IMR-90 (cell line): ENCODE measurements at places on chromosomes 12 and 14.
A peak's percentile ranks its signal among the peaks of the same experiment; 100 is the strongest.

GRCh38 chr12:30145684-30146032 lies 361.9 kb upstream of the TMTC1 start:
- no peak for DNase-seq

GRCh38 chr12:13350381-13350780 lies 153.9 kb downstream of the EMP1 start:
- DNase-seq, result no peak

DNA sequence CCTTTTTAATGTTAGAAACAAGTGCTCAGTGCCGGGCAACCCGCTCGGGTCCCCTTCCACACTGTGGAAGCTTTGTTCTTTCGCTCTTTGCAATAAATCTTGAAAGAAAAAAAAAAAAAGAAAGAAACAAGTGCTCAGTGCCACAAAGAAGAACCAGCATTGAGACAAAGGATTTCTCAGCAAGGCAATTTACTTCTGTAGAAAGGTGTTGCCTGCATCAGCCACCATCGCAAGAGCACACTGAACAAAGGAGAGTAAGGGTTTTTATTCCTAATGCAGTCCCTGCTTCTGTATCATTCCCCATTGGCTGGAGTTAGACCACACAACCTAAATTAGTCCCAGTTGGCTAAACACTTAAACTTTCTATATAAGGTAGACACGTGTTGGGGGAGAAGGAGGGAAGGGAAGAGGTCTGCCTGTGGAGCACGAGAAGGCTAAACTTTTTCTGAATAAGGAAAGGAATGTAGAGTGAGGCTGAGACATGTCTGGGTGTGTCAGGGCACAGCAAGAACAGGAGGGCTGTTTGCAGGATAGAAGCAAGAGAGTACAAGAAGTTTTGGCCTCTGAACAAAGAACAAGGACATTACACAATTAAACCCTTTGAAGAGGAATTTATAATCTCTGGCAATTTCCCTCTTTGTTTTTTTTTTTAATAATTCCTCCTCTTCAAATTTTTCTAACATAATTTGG lies 21.4 kb downstream of the KLRF2 start:
- DNase-seq, result no peak

GRCh38 chr14:72774894-72775620 lies 118.8 kb downstream of the DPF3 start:
- no peak for DNase-seq

- DNase-seq, result no peak
These were observed 43.6 kb downstream of the KIF26A start for GRCh38 chr14:104181761-104182530.

GRCh38 chr14:55858604-55859003 lies 259.6 kb upstream of the PELI2 start:
- DNase-seq, result no peak

- DNase-seq, result peak; percentile 35
These were observed 32.1 kb downstream of the CMKLR1 start for GRCh38 chr12:108307006-108307405.

DNA sequence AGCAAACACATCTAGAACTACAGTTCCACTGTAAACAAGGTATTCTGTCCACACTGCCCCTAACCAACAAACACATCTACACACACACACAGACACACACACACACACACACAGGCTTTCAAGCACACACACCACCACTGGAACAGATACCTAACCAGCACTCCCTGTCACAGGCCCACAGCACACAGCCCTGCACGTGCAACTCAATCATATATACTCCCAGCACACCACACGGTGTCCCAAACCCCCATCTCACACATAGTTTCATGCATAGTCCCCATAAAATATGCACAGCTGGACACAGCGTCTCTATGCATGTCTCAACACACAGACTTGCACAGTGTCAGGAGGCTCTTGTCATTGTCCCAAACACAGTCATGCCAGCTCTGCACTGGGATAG lies 27.6 kb downstream of the KRT8 start:
- no peak for DNase-seq

- no peak for DNase-seq
These were observed 44.4 kb downstream of the JAG2 start for GRCh38 chr14:105123981-105124765.

DNA sequence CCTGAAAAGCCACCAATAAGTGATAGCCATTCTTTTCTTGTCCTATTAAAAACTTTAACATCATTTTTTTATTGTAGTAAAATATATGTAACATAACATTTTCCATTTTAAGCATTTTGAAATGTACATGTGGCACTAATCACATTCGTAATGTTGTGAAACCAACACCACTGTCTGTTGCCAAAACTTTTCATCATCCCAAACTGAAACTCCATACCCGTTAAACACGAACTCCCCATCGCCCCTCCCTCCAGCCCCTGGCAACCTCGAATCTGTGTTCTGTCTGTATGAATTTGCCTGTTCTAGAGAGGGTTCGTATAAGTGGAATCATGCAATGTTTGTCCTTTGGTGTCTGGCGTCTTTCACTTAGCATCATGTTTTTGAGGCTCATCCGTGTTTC lies 75.9 kb downstream of the CCDC92 start:
- peak; percentile 20 for DNase-seq

DNA sequence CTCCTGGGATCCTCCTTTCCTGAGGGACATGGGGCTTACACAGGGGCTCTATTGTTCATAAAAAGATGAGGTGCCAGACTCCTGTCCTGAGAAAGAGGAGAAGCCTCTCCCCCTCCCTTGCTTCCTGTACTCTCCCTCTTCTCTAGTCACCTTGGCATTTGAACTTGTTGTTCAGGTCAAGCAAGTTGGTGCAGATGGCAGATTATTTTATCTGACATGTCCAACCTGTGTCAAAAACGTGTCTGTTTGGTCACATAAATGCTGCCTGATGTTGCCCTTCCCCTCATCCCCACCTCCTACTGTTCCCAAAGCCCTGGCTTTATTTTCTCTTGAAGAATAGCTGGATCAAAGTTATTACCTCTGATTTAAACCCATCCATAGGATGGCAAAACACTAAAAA lies 154.8 kb downstream of the TMX1 start:
- no peak for DNase-seq

GRCh38 chr12:66627988-66628317 lies 50.9 kb downstream of the GRIP1 start:
- no peak for DNase-seq

- DNase-seq, result peak; percentile 73
These were observed 19.8 kb downstream of the INSM2 start for GRCh38 chr14:35553808-35554207.

DNA sequence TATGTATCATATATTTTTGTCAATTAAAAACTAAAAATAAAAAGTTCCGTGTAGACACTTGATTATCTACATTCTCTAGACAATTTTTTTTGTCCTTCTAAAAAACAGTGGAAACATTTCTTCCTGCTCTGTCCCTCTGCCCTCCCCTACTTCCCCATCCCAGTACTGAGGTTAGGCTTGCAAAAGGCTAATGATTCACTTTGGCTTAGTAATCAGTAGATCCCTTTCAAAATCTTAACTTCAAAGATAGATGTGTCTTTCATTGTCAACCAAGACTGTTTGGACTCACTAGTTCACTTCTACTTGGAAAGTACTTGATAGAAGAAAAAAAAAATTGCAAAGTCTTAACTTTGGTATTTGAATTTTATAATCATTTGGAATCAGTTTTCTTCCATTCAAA lies 3.8 kb downstream of the SETD3 start:
- DNase-seq, result peak; percentile 47

- DNase-seq, result no peak
These were observed 71.6 kb downstream of the PDE6H start for GRCh38 chr12:15044471-15044870.

GRCh38 chr14:58637391-58638230 lies at the start of gene DACT1:
Gene DACT1 (plus strand): TSS chr14:58637962. CDS start chr14:58638203, 241 bp downstream.
- peak; percentile 79 for DNase-seq

GRCh38 chr12:103986829-103987228 lies 21.2 kb downstream of the TDG start:
- DNase-seq, result peak; percentile 87

GRCh38 chr12:113403435-113404415 lies at the start of gene SDS:
Gene SDS (minus strand): TSS chr12:113403887. CDS start chr12:113399708, 4,179 bp downstream.
- peak; percentile 24 for DNase-seq

- no peak for DNase-seq
These were observed 4.2 kb downstream of the OR10G3 start for GRCh38 chr14:21575661-21576060.

GRCh38 chr14:99225436-99226203 lies 46.4 kb downstream of the BCL11B start:
- DNase-seq, result no peak

GRCh38 chr14:68956724-68957123 lies 22.4 kb downstream of the ACTN1 start:
- DNase-seq, result no peak

GRCh38 chr12:106254724-106255123 lies 6.9 kb upstream of the CKAP4 start:
- no peak for DNase-seq

DNA sequence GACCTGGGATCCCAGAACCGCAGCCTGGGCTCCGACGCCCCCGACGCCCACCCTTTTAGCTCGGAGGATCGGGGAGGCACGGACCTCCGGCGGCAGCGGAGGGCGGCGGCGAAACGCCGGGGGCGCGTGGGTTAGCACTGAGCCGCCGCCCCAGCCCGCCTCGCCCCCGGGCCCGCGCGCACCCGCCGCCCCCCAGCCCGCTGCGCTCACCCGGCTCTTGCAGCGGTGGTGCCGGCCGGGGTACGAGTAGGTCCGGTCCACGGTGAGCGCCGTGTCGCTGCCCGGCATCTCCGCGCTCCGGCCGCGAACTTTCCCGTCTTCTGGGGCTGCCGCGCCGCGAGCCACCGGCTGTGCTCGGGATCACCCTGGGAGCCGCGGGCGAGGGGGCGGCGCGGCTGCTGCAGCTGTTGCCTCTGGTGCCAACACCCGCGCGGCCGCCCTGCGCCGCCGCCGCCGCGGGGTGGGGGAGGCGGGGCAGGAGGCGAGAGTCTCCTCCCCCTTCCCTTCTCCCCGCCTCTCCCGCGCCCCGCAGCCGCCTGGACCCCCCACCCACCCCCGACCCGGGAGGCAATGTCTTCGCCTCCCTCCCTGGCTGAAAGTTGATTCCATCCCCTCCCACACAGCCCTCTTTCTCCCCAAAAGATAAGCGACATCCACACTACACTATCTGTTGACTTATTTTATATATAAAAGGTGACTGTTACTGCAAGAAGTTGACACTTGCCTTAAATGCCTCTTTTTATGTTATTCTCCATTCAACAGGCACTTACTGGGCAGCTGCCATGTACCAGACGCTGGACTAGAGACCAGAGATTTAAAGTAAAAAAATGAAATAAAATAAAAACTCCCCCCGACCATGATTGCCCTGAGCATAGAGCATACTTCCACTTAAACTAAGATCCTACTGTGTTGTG lies at the start of gene TMCC3:
Gene TMCC3 (minus strand): TSS at position 415 of the 914 bp plus-strand sequence. CDS start 127 bp downstream, at position 288.
- no peak for DNase-seq

- DNase-seq, result no peak
These were observed 29.9 kb downstream of the PXN start for GRCh38 chr12:120235369-120236323.

DNA sequence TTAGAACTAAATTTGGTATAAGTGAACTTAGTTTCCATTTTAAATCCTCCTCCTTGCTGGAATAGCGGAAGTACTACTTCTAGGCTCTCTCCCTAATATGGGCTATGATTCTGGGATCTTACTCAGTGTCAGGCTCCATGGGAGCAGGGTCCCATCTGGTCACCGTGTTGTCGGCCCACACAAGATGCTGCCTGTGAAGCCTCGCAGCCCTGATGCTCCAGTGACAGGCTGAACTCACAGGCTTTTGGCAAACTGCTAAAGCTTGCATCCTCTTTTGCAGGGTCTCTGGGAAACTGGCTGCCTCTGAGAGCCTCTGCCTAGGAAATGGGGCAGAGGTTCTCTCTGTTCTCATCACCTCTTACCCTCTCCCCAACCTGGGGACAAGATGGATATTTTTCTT lies 88.4 kb downstream of the RPAP3 start:
- DNase-seq, result no peak

DNA sequence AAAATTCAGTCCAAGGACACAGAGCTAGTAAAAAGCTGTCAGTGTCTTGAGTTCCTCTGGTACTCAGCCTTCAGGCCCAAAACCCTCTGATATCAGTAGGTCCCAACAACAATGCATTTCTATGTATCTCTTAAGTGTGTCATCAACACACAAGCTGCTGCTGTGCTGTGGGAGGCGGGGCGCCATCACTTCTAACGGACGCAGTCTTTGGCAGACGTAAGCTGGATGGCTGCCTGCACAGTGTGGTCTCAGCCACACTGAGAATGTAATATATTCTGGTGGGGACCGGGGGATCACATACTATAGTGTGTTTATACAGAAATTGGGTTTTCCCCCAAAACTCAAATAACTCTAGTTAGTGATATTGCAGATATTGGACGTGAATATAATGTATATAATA lies 123.9 kb downstream of the SUDS3 start:
- DNase-seq, result no peak

GRCh38 chr12:27460471-27460978 lies 14.0 kb downstream of the SMCO2 start:
- DNase-seq, result peak; percentile 38

- DNase-seq, result peak; percentile 58
These were observed 58.5 kb upstream of the PLXNC1 start for GRCh38 chr12:94089891-94090290.

- DNase-seq, result peak; percentile 8
These were observed 356.9 kb upstream of the STXBP6 start for GRCh38 chr14:25406818-25407217.

GRCh38 chr12:71538807-71539206 lies 99.2 kb downstream of the LGR5 start:
- DNase-seq, result no peak

- DNase-seq, result peak; percentile 80
These were observed 164.4 kb downstream of the FBXL14 start for GRCh38 chr12:1429980-1430379.

DNA sequence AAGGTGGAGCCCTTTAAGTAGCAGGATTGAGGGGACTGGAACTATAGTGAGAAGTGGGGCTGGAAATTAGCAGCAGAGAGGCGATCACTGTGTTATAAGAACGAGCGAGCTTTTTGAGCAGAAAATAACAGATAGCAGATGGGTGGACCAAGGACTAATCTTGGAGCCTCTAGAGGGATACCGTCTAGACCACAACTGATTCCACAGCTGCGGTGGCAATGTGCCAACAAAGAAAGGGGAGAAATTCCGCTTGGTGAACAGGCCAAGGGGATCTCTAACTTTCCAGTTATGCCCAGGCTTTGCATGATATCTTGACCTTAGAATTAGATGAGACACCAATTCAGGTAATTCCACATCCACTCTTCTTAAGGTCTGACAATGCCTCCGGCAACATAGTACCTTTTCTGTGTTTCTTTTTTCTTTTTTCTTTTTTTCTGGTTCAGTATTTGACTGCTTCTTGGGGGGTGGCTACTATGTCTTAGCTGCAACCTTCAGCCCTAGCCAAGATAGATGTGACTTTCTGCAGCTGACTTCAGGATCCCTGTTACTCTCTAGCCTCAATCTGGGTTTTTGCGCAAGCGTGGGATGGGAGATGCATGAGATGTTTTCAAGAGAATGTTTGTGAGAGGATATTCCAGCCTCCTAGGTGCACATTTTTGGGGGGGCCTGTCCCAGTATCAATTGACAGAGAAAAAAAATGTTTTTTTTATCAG lies 143.4 kb upstream of the CPSF6 start:
- no peak for DNase-seq
